ENCODE measurements at places on chromosomes 7 and 10.

DNA sequence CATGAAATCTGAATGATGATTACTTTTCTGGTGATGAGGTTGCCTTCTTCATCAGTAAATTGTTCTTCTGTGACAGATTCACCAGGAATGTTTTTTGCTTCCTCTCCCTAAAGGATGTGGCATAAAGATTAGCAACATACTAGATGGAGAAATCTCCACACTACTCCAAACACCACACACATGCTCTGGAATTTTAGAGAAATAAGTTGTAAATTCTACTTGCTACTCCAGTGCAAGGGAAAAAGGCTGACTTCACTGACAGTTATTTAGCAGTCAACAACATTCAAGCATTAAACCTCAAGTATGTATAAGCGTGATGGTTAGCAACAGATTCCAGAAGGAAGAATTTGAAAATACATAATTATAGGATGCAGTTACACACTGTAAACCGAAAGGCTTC lies 137.9 kb upstream of the CCDC6 start:
- DNase-seq = peak; percentile 28

DNA sequence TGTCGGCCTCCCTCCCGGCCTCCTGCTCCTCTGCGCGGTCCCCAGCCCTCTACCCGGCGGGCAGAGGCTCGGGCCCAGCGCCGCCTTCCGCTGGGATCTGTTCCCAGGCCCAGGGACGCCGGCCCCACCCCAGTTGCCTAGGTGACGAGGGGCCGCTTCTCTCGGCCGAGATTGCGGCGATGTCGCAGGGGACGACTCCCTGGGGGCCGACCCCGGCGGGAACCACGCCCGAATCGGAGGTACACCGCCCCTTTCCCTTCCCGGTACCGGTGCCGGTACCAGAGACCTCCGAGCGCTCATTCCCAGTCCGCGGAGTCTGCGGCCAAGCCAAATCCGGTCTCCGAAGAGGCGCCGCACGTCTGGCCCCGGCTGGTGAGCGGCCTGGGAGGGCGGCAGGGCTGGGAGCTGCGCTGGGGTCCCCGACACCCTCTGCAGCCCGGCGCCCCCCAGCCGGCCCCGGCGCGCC lies at the start of gene CABCOCO1:
Gene CABCOCO1 (plus strand): TSS at position 136 of the 466 bp plus-strand sequence. CDS start 44 bp downstream, at position 180.
- peak; percentile 81 for DNase-seq

DNA sequence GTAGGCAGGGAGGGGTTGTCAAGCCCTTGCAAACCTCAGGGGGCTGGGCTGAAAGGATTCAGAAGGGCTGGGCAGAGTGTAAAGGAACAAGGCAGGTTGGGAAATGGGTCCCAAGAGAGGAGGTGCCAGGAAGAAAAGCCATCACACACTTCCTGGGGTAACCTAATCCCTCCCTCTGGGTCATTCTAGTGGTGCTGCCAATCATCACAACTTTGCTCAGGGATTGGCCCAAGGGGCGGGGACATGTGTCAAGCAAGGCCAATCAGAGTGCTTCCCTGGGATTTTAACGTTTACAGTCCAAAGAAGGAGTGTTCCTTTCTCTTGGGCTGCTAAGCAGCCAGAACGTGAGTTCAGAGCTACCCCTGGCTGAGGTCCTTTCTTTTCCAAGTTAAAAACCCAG lies 57.1 kb upstream of the NPTX2 start:
- no peak for DNase-seq

- no peak for DNase-seq
These were observed 586 bp upstream of the ANKRD26 start for GRCh38 chr10:27100813-27101347.

DNA sequence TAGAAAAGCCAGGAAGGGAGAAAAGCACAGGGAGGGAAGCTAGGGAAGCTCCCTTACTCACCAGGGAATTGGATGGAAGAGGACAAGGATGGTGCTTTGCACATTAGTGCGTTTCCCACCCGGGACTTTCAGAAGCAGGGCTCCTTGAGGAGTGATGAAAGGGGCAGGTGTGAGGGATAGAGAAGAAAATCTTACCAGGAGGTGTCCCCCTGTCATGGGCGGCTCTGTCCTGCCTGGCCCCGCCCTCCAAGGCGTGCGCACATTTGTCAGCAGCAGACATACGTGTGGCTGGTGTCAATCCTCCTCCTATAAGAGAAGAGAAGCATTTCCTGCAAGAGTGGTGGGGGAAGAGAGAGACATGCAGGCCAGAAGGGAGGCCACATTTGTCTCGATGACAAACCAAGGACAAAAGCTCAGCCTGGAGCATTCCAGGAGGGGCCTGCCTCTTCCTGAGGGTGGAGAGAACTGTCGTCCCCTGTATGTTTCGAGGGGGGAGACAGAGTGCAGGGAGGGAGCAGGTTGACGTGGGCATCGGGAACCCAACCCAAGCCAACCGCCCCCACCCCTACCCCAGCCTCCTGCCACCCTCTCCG lies 47.4 kb upstream of the COMTD1 start:
- DNase-seq = peak; percentile 8

- DNase-seq = no peak
These were observed 308.1 kb upstream of the PFKP start for GRCh38 chr10:2759233-2759632.

DNA sequence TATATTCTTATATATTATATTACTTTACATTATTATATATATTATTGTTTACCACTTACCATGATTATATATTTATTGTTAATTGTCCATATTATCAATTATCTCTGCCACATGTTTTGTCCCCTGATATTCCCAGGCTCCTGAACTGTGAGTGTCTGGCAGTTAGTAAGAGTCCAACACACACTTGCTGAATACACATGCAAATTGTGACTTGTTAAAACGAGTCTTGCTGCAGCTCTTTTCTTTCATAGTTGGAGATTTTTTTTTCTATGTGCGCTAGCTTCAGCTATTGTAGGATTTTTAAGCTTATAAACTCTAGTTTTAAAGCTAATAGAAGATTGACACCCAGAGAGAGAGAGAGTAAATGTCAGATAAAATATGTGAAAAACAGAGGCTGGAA lies 207.8 kb upstream of the FAM3C start:
- no peak for DNase-seq

DNA sequence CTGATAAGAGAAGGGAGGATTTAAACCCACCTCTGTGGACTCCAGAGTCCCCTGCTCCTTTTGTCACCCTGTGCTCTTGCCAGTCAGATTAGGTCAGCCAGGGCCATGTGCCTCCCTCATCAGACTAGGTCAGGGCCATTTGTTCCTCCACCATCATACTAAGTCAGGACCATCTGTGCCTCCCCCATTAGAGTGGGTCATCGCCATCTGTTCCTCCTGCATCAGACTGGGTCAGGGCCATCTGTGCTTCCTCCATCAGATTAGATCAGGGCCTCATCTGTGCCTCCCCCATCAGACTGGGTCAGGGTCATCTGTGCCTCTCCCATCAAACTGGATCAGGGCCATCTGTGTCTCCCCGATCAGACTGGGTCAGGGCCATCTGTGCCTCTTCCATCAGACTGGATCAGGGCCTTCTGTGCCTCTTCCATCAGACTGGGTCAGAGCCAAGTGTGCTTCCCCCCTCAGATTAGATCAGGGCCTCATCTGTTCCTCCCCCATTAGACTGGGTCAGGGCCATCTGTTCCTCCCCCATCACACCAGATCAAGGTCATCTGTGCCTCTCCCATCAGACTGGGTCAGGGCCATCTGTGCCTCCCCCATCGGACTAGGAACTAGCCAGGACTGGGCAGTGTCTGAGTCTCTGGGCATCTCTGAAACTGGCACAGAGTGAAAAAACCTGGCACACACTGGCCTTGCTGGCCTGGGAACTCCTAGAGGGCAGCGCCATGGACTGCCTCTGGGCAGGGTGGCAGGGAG lies 11.5 kb downstream of the MYL10 start:
- DNase-seq = no peak

DNA sequence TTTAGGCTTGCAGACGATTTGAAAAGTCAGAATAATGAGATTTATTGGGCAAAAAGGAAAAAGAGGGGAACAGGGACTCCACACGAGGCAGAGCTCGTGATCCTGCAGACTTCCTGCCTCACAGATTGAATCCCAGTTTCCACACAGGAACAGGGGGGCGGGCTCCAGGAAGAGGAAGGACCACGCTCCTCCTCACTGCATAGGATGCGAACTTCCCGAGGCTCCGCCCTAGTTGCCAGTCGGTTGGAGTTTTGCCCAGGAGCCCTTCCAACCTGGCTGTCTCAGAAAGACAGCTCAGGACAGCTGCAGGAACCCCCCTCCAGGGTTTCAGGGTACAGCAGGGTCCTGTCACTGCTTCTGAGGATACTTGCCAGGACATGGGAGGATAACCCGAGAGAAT lies 488.3 kb upstream of the ADARB2 start:
- DNase-seq = no peak

GRCh38 chr10:30529373-30529998 lies 95.5 kb downstream of the MAP3K8 start:
- DNase-seq = no peak

DNA sequence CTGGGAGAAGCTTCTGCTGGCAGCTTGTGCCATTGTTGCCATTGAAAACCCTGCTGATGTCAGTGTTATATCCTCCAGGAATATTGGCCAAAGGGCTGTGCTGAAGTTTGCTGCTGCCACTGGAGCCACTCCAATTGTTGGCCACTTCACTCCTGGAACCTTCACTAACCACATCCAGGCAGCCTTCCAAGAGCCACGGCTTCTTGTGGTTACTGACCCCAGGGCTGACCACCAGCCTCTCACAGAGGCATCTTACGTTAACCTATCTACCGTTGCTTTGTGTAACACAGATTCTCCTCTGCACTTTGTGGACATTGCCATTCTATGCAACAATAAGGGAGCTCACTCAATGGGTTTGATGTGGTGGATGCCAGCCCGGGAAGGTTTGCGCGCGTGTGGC lies 220.7 kb downstream of the ADK start:
- DNase-seq = no peak

DNA sequence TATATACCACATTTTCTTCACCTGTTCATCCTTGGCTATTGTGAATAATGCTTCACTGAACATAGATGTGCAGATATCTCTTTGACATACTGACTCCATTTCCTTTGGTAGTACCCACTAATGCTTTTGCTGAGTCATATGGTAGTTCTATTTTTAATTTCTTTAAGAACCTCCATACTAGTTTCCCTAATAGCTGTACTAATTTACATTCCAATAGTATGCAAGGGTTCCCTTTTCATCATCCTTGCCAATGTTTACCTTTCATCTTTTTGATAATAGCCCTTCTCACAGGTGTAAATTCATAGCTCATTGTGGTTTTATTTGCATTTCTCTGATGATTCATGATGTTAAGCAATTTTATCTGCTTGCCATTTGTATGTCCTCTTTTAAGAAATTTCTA lies 159.9 kb downstream of the CALCR start:
- no peak for DNase-seq

DNA sequence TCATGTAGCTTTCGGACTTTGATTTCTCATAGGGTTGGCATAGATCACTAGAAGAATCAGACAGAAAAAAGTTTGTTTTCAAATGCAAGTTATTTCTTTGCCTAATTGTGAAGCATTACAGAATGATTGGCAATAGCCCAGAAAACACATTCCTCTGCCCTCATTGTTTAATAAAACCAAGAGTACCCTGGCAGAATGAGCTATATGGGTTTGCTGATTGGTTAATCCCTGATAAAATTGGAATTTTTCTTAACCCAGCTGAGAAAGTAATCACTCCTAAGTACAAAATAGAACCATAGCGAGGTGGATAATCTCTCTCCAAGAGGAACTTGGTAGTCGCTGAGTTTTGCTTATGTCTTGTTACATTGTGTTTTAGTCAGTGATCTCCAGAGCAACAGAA lies 30.9 kb upstream of the CREB5 start:
- peak; percentile 49 for DNase-seq

- DNase-seq = peak; percentile 54
These were observed 5.3 kb downstream of the PPP1R3C start for GRCh38 chr10:91627344-91628102.

GRCh38 chr7:94297397-94297838 lies 97.3 kb upstream of the COL1A2 start:
- peak; percentile 95 for DNase-seq

GRCh38 chr7:110397927-110398660 lies 692.8 kb upstream of the LRRN3 start:
- DNase-seq = no peak

GRCh38 chr7:72159911-72160310 lies 252.2 kb downstream of the CALN1 start:
- no peak for DNase-seq

Measured in adipocyte (in vitro differentiated cells).